ENCODE measurements at places on chromosomes 11 and 22.

- DNase-seq: no peak
Observed at GRCh38 chr11:2099516-2100349, 39.5 kb downstream of the IGF2 start.

DNA sequence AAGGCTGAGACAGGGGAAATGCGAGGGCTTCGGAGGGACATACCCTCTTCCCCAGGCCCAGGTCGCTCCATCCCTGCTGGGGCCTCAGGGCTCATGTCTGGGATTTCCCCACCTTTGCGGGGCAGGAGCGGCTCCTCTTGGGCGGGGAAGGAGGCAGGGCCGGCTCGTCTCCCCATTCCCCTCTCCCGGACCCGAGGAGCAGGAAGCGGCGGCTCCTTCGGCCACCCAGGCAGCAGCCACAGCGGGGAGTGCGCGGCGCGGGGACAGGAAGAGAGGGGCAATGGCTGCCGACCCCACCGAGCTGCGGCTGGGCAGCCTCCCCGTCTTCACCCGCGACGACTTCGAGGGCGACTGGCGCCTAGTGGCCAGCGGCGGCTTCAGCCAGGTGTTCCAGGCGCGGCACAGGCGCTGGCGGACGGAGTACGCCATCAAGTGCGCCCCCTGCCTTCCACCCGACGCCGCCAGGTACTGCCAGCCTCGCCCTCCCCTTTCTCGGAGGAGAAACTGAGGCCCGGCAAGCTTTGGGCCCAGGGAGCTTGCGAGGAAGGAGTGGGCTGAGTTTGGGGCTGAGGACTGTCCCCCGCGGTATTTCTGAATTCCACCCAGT lies at the start of gene ANKK1:
TSS of gene ANKK1 (plus strand) at position 175 of the 607 bp plus-strand sequence. CDS start at position 281, 106 bp downstream.
- DNase-seq: no peak

DNA sequence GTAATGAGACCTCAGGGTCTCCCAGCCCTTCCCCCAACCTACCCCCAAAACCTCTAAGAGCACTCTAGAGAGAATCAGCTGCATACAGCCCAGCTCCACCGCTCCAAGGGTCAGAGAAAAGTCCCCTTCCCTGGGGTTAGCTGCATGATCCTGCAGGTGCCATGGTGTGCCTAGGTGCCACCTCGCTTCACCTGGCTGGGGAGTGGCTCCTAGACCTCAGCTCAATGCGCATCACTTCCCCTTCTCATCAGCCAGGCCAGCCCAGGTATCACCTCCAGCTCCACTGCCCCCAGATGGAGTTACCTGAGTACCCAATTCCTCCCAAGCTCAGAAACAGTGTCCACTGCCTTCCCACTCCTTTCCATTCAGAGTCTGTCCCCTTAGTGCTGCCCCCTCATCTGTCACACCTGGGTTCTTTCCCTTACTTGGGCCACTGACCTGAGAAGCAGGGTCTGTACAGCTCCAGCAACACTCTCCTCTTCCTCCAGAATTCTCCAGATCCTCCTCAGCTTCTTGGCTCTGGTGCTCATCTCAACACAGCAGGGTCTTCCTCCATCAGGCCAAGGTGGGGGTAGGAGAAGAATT lies 1.3 kb downstream of the STARD10 start:
- no peak for DNase-seq

DNA sequence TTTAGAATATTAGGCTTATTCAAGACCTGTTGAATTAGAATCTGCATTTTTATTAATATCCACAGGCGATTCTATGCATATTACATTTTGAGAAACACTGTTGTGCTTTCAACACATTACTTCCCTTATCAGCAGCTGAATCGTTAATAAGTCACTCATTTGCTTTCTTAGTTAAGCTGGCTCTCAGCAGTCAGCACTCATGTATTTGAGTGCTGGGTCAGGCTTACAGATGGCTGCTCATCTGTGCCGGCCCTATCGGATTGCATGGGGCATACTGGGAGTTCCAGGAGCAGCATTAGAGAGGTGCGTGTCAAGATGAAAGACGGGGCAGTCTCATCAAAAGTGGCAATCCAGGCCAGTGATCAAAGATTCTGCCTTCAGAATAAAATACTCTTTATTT lies 10.8 kb upstream of the OR51L1 start:
- no peak for DNase-seq

GRCh38 chr22:19730655-19731360 lies 7.5 kb downstream of the GP1BB start:
- peak; percentile 85 for DNase-seq

GRCh38 chr11:83970061-83970671 lies 684.0 kb upstream of the CCDC90B start:
- no peak for DNase-seq

DNA sequence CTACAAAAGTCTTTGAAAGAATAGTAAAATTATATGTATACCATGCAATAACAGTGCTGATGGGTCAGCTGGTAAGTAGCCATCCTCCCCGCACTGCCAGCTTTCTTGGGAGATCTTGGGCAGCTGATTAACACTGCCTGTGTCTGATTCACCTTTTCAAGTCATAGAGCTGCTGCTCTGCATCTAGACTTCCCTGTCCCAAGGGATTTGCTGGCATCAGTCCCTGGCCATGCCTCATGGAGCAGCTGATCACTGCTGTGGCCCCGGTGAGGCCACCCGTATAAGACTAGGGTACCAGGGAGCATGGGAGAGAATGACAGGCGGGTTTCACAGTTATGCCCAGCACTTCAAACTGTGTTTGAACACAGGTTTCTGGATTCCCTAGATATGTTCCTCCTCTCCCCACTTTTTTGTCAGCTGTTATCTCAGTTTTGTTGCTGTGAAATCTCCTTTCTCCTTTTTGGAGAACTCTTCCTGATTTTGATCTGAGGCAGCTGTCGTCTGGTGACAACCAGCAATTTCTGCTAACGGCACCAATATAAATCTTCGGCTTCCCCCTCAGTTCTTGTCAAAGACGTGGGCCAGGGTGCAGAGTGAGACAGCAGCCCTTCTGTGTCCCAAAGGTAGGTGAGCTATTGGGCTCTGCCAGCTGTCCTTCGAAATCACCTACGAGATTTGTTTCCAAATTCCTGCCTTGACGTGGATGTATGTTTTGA lies 438.9 kb downstream of the NTM start:
- no peak for DNase-seq

DNA sequence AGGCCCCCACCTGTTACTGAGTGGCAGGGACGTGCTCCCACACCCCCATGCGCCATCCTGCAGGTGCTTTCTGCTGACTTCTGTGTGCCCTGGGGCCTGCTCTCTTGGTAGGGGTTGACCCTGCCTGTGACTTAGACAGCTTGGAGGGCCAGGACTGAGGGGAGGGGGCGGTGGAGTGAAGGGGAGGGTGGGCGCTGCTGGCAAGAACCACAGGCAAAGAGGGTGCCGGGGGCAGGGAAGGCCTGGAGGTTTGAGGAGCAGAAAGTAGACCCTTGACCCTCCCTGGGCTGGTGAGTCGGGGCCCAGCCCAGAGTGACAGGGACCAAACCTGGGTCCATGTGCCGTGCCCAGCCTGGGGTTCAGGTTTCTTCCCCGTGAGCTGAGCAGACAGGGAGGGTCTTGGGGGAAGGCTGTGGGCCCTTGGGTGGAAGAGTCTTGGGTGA lies 17.8 kb downstream of the KCNQ1 start:
- no peak for DNase-seq

DNA sequence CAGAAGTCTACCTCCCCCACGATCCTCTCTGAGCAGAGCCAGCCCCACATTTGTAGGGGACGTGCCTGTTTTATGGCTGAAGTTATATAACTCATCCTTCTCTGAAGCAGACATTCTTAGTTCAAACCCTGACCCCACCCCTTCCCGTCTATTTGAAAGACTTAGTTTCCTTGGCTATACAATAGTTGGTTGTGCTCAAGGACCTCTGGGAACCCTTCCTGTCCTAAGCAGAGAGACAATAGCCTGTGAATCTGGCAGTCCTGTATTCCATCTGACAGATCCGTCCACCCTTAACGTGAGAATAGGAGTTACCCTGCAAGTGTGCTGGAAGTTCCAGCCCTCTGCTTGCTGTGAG lies 75.2 kb downstream of the MN1 start:
- DNase-seq: no peak

- DNase-seq: no peak
Observed at GRCh38 chr11:6485661-6486060, 4.4 kb downstream of the TIMM10B start.

- no peak for DNase-seq
Observed at GRCh38 chr11:102239911-102240310, 77.4 kb upstream of the BIRC3 start.

GRCh38 chr11:1151366-1152315 lies 6.1 kb upstream of the MUC5AC start:
- DNase-seq: no peak

- DNase-seq: no peak
Observed at GRCh38 chr22:30910358-30910757, 58.2 kb downstream of the MORC2 start.

DNA sequence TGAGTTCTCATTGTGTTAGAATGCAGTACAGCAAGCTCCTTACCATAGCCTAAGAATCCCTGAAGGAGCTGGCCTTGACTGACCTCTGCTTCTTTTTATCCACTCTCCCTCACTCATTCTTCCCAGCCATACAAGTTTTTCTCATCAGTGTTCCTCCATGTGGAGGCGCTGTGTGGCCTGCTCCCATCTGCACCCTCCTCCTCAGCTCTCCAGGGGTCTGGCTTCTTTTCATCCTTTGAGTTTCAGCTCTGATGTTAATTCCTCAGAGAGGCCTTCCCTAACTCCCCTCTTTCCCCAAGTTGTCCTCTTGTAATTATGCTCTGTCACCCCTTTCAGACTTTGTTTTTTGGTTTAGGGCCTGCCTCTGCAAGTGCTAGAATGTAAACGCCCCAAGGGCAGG lies 144.8 kb downstream of the WNT7B start:
- no peak for DNase-seq

GRCh38 chr11:77400775-77401449 lies 73.0 kb downstream of the PAK1 start:
- no peak for DNase-seq

- no peak for DNase-seq
Observed at GRCh38 chr11:116864531-116864930, 27.1 kb upstream of the APOA1 start.

- DNase-seq: peak; percentile 79
Observed at GRCh38 chr11:68843703-68844312, 2.1 kb upstream of the CPT1A start.

GRCh38 chr22:24069721-24070120 lies 58.6 kb downstream of the CABIN1 start:
- DNase-seq: no peak

DNA sequence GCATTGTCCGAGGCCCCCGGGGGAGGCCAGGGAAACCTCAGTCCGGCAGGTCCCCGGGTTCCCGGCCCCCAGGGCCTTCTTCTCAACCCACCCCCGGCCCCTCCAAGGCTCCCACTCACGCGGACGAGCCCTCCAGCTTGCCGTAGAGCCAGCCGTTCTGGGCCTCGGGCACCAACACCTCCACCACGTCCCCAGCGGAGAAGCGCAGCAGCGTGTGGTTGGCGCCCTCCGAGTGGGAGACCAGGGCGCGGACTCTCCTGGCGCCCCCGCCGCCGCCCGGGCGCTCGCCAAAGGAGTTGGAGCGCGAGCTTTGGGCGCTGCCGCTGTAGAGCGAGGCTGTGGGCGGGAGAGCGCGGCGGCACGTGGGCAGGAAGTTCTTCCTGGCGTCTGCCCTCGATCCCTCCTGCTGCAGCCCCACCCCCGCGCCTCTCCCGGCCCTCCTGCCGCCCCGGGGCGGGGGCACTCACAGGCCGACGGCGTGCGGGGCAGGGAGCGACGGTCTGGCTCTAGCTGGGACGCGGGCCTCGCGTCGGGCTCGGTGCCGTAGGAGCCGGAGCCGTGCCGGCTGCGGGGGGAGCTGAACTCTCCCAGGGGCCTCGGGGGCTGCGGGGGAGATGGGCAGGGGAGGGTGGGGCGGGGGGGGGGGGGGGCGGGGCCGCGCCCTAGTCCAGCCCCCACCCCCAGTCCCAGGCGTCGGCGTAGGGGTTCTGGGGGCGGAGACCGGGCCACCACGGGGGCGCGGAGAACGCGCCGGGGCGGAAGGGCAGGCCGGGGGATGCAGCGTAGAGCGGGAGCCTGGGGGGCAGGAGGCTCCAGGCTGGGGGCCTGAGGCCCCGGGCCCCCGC lies 4.9 kb upstream of the SLC16A8 start:
- DNase-seq: no peak

- no peak for DNase-seq
Observed at GRCh38 chr11:46305295-46305694, 27.8 kb downstream of the CREB3L1 start.

- no peak for DNase-seq
Observed at GRCh38 chr11:132206993-132207392, 836.6 kb downstream of the NTM start.

DNA sequence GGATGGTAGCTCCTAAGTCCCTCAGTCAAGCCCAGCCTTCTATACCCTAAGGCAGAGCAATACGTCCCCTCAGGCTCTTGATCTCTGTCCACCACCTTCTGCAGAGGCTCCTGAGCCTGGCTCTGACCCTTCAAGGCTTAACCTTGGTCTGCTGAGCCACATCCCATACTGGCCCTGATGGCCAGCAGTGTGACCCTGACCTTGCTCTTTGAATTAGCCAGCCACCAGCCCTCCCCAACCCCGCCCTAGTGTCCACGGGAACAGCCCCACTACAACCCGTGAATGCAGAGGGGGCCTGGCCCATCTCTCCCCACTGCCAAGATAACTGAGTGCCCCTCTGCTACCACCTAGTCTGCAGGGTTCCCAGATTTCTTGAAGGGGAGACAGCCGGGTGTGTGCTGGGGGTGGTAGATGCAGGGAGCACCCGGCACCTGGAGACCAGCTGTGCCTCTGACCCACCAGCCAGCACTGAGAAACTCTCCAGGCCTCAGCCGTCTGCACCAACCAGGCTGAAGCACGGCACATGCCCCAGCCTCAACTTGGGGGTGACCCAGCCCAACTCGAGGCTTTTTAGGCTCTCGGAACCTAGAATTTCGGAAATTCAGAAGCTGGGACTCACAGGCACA lies 6.2 kb downstream of the ARAP1 start:
- no peak for DNase-seq

DNA sequence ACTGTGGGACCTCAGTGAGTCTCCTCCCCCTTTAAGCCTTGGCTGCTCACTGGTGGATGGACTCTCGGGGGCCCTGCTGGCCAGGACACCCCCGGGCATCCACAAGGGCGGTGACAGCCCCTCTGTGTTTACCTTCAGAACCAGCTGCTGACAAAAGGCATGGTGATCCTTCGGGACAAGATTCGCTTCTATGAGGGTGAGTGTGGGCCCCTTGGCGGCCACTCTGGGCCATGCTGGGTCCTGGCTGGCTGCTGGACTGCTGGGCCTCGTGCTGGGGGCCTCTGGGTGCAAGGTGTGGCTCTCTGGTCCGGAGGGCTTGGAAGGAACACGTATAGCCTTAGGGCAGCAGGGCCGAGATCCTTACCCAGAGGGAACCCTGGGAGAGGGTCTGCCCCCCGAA lies 24.4 kb downstream of the PRR5 start:
- DNase-seq: no peak

- DNase-seq: no peak
Observed at GRCh38 chr22:49677495-49677889, 150.2 kb downstream of the BRD1 start.

- no peak for DNase-seq
Observed at GRCh38 chr22:28424427-28425080, 255.1 kb downstream of the TTC28 start.

DNA sequence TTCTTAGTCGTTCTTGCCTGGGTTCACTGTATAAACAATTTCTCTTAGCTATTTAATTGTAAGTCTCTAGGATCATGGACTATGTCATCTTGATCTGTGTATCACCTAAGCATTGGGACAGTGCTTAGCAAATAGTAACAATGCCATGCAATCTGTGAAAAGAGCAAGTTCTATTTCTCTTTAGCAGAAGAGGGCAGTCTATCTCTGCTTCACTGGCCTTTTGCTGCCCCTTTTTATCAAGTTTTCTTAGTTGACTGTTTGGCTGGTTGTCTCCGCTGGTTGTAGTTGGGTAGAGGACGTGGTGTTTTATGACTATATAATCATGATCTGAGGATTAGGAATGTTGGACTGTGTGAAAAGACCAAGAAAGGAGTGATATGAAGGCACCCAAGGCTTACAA lies 315.0 kb downstream of the JRKL start:
- DNase-seq: no peak

All from activated naive CD4-positive, alpha-beta T cell treated with Interleukin-2 at 50 U/mL for 16 hours (primary cell).